ENCODE measurements at places on chromosomes 4 and X.

DNA sequence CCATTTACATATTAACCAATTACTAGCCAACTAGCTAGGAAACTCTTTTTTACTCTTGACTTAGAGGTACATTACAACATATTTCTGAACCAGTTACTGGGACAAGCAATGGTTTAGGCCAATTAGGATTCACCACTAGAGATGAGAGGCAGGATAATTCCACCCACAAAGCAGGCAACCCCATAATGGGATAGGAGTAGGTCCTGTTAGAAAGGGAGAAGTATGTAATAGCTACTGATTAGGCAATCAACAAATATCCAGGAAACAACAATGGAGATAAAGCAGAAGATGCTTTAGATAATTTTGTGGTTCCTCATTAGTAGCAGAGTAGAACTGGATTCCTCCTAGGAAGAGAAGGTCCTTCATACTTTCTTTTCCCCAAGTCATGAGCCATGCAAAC, 173.8 kb upstream of the GLRA2 start:
- no peak for DNase-seq

GRCh38 chrX:110758781-110759422, 36.7 kb downstream of the CHRDL1 start:
- DNase-seq = no peak

DNA sequence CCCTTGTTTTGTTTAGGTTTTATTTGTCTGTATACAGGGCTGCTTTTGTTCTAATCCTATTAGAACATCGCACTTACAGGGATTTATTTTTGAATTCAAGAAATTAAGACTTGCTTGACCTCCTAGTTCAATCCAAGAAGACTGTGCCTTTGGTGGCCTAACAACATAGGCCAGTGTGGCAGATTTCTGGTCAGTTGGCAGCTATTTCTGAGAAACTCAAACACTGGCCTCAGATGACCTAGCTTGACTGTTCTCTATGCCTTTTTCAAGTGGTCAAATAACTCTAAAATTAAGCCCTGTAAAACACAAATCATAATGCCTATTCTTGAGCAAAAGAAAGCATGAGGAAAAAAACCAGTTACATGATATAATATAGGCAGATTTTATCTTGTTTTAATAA, 89.3 kb upstream of the GPR34 start:
- no peak for DNase-seq

DNA sequence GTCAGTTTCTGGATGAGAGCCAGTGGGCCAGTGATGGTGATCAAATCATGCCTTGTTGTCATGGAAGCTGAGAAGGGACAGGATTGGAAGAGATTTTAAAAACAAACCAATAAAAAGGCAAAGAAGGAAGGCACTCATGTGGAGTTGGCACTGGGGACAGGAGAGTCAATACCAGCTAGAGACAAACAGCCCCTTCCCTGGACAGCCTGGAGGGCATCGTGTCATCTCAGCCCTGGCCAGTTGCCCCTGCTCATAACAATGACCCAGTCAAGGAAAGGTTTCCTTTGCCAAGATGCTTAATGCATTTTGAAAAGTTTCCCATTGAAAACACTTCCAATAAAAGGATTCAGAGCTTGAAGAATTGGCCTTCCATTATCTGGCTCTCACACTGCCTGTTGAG, 55.5 kb downstream of the SCML1 start:
- no peak for DNase-seq

DNA sequence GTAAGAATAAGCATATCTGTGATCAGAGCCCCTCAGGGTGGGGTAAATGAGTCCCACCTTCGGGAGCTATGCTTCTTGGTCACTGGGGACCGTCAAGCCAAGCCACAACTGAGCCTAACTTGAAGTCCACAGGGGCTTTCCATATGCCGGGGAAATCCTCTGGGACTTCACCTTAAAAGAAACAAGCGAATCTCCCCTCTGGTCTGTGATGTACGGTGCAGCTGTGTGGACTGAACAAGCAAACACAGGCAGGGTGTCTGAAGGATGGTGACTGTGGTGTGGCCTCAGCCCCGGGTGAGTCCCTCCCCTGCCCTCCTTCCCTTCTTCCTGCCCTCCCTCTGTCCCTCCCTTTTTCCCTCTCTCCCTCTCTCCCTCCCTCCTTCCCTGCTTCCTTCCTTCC, 29.7 kb upstream of the PPP2R2C start:
- no peak for DNase-seq

DNA sequence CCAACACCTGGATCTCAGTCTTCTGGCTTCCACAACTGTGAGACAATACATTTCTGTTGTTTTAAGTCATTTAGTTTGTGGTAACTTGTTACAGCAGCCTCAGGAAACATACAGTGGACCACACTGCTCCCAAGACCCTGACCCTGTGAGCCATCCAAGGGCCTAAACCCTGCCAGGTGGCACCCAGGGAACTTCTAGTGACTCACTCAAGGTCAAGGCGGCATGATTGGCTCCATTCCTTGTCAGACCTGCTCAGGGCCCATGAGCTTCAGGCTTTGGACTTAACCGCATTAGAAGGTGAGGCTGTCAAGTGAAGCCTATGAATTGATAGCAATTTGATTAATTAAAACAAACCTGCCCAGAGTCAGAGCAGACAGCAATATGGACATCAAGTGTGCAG, 165.7 kb upstream of the MAMLD1 start:
- no peak for DNase-seq

DNA sequence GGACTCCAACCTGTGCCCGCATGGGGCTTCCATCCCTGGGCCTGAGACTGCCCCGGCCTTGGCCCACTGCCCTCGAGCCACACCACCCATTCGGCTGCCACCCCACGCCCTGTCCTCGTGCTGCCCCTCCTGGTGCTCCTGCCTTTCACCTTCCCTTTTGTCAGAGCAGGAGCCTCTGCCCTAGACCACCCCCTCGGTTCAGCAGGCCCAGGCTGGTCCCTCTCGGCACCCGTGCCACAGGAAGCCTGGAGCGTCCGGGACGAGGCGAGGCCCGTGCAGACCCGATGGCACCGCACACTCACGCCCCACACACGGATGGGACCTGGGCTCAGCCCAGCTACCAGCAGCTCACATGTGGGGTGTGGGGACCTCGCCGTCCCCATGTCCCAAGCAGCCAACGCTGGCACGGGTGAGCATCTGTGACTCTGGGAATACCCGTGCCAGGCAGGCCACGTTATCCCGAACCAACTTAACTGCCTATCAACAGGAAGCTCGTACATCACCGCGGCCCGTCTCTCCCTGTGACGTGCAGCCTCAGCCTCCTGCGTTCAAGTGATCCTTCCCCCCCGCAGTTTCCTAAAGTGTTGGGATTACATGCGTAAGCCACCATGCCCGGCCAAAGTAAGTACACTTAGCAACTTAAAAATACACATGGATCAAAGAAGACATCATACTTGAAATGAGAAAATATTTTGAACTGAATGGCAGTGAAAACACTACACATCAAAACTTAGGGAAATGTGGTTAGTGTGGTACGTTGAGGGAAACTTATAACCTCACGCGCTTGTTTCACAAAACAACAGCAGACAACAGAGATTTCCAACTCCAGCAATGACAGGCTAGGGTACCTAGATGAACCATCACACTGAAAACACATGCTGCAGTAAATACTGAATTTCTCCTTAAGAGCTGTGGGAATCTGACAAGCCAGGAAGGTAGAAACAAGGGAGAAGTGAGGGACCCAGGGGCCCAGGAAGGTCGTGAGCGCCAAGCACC, 29.0 kb downstream of the LRPAP1 start:
- no peak for DNase-seq

DNA sequence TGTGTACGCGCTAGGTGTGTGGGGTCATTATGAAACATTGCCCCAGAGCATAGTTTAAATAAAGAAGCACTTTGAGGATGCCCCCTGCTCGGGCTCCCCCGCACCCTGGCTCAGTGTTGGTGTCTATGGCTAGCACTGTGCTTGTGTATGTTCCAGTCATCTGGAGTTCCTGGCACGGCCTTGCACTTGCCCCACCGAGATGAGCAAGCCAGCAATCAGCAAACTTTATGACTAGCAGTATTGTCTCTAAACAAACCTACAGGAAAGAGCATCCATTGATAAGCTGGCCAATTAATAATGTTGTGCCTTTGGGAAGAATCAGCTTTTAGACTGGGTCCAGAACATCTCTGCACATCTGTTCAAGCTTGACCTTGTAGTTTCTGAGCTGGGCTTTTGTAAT, 707 bp upstream of the SHROOM4 start:
- no peak for DNase-seq

DNA sequence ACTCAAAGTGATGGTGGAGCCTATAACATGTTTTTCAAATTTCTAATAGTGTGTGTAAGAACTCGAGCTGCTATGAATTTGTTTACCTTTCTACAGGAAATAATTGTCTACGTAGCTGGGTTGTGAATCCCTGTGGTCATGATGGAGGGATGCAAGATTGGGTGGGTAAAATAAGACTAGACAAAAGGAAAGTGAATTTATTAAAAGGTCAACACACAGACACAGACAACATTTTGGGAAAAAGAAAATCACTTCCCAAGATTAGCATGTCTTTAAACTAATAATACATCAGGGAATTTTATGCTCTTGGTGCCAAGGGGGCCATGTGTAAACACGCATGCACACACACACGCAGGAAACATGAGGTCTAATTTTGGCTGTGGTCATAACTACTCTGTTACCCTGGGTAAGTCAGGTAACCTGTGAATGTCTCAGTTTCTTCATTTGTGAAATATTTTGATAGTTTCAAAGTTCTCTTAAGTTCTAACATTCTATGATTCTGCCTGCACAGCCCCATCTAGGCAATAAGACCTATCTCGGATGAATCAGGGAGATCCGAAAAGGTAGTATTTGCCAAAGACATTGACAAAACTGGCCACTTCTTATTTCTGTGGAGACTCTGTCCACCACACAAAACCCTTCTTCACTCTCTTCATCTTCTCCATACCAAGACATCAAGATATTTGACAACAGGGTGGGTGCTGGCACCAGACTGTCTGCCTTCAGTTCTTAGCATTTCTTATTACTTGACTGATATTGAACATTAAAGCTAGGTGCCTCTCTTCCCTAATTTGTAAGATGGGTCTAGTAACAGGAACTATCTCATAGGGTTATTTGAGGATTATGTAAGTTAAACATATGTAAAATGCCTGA, 1.6 kb upstream of the UNC5C start:
- no peak for DNase-seq

GRCh38 chr4:83504503-83504902, 19.6 kb upstream of the ABRAXAS1 start:
- DNase-seq = no peak

DNA sequence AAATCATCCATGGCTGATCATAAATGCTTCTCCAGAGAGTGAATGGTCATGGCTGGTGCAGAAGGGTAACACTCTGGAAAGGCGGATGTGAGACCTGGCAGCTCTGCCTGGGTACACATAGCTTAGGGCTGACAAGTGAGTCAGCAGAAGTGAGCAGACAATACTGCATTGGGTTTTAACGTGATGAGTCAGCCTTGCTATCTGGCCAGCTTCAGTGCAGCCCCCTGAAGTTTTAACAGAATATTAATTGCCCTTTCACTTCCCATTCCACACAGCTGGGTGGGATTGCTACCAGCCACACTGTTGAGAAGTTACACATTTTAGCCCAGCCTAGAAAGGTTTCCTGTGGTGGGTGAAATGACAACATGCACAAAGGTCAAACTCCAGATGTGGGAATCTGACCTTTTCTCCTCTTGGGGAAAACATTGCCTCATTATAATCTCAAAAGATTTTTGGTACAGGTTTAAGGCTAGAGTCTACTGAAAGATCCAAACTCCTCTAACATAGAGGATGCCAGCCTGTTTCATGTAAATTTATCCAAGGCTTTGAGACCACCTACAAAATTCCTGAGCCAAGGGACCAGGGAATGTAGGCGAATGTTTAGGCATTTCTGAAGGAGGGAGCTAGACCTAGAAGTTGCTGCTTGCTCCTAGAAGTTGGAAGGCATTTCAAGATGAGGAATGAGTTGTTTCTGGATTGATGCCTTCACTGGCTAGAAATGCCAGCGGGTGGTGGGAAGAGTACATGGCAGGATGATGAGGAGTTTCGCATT, 230.3 kb upstream of the PGRMC2 start:
- DNase-seq = no peak

DNA sequence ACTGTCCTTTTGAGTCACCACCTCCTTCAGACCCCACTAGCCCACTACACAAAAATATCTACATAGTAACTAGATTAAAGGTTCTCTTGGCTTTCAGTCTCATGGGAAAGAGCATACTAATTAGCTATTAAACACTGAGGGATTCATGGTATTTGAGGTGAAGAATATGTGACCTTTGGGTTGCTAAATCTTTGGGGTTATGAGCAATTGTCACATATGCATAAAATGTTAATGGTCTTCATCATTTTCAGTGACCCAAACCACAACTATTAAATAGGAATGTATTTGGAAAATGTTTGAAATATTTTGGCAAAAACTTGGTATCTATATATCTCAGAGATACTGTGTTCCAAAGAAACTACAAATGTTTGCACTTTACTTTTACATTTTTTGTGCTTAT, 365.1 kb downstream of the MAGEB5 start:
- no peak for DNase-seq

DNA sequence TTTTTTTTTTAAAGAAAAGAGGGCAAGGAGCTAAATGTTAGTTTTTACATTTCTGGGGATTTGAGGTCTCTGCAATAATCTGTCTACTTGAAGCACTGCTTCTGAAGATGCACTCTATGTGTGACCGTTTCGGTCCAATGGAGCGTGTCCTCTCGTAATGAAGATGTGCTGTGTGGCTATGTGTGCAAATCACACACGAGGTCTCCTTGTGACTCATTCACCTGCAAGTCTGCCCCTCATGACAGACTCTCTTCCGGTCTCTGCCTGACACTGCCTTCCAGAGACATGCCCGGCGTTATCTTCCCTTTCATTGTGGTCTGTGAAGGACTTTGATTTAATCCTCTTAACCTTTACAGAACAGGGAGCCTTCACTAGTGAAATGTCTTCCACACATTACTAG, 84.3 kb downstream of the TRAM1L1 start:
- no peak for DNase-seq

GRCh38 chr4:6619116-6619465, 21.4 kb upstream of the MRFAP1 start:
- DNase-seq = no peak

- no peak for DNase-seq
These were observed 96.5 kb downstream of the ARHGAP10 start for GRCh38 chr4:147828331-147828905.

GRCh38 chrX:127466211-127466610, 586.0 kb downstream of the ACTRT1 start:
- no peak for DNase-seq

DNA sequence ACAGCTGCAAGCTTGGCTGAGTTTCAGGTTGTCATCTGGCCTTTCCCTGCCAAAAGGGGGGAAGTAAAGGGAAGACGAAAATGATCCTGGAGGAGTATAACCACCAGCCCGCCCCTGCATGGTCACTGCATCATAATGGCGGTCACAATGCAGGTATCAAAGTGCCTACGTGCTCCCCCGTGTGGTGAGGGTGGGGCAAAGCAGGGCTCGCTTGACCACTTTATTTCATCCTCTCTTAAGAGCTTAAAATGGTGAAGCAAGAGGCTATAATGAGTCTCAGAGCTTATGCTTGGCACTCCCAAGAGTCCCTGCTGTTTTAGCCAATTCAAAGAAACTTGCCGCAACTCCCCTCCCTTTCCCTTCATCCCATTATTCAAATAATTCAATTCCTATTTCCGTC, 105.6 kb downstream of the APOOL start:
- no peak for DNase-seq

- no peak for DNase-seq
These were observed 211.5 kb downstream of the PDGFRA start for GRCh38 chr4:54440394-54441136.

Data from DMS 273 treated with DMSO at 0.1 percent for 48 hours (cell line).